ENCODE measurements at places on chromosomes 6 and 20.

DNA sequence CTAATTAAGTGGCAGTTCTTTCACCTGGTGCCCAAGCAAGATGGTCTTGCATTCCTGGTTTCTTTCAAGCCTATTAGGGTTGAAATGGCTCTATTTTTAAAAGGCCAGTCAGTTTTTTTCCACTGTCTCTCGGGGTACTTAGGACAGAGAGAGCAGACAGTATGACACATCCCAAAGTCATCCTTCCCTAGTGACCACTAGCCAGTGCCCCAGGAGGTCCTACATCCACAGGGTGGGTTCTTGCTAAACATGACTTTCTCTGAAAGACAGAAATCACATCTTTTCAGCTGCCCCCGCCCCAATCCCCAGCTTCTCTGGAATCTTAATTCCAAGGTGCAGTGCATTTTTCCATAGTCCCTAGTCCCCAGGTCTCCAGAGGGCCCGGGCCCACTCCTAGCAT, 192.4 kb downstream of the SLC24A3 start:
- peak; percentile 63 for DNase-seq

GRCh38 chr6:108193131-108193530, 27.3 kb downstream of the NR2E1 start:
- no peak for DNase-seq

DNA sequence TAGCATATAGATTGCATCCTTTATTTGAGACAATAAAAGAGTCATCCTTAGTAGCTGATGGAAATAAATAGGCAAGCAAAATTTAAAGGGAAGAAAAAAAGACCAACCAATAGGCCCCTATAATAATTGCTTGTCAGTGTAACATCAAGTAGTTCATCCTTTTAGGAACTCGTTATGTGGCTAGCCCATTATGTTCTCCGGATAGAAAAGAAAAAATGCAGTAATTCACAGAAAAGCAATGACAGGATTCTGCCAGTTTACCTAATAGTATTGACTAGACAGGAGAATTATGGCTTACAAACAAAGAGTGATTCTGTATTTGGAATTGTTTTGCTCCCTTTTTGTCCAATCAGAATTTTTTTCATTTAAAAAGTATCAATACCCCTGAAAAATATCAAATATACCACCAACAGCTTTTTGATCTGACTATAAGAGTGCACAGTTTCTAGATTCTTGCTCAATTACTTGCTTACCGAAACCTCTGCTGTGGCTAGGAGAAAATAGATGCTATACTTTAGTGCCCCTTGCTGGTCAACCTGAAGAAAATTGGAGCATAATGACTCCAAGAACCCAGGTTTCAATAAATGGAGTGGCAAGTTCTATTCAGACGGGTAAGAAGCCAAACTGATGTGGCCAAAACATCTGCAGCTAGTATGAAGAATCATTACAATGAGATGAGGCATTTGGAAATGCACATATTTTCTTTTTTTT, 91.5 kb upstream of the SASH1 start:
- DNase-seq: peak; percentile 75

- DNase-seq: no peak
Measured at GRCh38 chr6:157569543-157569942, 188.6 kb downstream of the ZDHHC14 start.

DNA sequence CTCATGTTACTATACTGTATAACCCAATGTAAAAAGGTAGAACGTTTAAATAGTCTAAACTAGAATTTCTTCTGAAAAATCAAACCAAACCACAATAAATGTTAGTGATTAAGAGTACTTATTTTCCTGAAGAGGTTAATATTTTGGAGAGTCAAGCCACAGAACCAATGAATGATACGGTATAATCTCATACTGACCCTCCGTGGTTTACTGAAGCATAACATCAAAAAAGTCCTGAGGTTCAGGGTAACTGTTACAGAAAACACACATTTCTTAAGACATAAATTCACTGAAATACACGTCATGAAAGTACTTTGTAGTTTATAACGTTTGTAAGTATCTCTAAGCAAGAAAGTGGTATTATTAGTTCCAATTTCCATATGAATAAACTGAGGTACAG, 28.9 kb downstream of the ESF1 start:
- DNase-seq: no peak

DNA sequence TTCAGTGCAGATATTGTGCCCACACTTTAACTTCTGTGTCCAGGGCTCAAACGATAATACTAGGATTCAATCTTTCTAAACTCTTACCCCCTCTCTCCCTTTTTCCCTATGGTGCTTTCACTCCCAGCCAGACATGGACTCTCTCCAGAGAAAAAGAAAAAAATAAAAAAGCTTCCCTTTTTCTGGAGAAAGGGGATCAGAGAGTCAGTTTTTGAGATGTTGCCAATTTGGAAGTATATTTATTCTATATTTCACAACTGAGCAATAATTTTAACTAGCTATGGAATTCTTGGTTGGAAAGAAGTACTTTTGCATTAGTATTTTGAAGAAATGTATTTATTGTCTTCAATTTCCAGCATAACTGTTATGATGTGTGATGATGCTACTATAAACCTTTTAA, 72.2 kb upstream of the ZFP64 start:
- DNase-seq: no peak

DNA sequence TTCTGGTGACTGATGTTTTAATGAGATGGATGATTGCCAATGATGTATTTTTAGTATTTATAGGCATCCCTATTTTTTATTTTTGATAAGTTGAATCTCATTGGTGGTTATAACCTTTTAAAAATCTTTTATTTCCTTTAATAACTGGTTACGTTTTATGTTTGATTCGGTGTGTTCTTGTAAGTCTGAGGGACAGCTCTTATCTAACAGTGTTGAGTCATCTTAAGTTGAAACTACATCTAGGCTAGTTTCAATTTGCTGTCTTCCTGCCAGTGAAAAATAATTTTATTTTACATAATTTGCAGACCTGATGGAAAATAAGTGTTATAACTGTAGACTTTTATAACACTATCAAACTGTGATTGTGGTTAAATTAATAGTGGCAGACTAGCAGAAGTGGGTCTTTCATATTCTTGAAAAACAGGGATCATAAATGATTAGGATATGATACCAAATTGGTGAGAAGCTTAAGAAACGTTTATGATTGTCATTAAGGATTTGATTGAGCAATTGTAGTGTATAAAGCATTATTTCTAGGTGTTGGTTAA, 4.6 kb downstream of the AFDN start:
- DNase-seq: no peak

DNA sequence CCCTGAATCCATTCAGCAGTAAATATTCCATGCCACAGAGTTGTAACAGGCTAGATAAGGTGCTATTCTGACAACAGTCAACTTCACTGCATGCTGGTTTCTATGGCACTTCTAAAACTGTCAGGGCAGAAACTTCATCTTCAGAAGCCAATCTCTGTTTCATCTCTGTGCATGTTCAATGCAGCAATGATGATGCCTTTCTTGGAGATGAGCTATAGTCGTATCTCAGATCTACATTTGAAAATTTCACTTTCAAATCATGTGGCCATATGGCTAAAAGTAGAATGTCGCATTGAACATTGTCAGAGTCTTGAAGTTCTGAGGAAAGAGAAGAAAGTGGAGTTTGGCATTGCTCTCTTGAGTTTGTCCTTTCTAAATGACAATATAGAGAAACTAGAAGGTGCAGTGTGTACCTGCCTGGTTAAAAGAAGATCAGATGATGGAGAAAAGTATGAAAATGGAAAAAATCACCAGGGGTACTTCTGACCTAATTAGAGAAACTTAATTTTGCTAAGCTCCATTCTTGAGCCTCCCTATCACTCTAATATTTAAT, 49.0 kb upstream of the VSTM2L start:
- DNase-seq: no peak

DNA sequence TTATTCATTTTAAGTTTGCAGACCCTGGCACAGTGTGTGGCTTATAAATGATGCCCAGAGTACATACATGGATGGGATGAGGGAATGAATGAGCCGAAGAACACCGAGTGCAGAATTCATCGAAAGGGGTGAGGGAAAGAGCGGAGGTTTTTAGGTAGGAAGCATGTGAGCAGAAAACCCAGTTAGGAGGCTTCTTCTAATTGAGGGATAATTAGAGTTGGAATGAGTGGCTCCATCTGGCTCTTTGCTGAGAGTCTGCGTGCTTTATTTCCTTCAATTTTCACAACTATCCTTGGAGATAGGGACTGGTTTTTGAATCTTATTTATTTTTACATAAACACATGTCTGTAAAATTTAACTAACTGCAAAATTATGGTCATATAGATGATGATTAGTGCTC, 150.7 kb downstream of the DOK5 start:
- DNase-seq: no peak

GRCh38 chr6:36109092-36109491, 21.2 kb upstream of the MAPK13 start:
- DNase-seq: no peak

- DNase-seq: no peak
Measured at GRCh38 chr6:160085226-160085625, 36.4 kb upstream of the SLC22A1 start.

GRCh38 chr6:28719275-28719940, 193.7 kb downstream of the GPX5 start:
- DNase-seq: peak; percentile 21

GRCh38 chr20:62924442-62925075, 1.7 kb downstream of the DIDO1 start:
- DNase-seq: peak; percentile 53

- no peak for DNase-seq
Measured at GRCh38 chr6:35725721-35726438, 11.0 kb upstream of the ARMC12 start.

- peak; percentile 65 for DNase-seq
Measured at GRCh38 chr6:166775180-166775922, 148.3 kb upstream of the RPS6KA2 start.

DNA sequence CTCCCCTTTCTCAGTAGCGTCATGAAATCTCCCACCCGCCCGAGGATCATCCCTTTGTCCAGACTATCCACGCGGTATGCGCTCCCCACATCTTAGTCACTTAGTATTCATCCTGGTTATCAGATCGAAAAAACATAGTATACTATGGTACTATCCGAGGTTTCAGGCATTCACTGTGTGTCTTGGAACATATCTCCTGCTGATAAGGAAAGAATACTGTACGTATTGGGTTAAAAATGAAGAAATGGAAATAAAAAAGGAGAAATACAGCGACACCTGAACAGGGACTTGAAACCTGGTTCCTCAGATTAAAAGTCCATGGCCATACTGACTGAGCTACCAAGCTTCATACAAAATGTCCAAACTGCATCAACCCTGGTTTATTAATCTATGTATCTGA, 14.0 kb downstream of the HMGN4 start:
- DNase-seq: no peak

GRCh38 chr6:169490246-169490641, 211.6 kb downstream of the WDR27 start:
- DNase-seq: no peak

DNA sequence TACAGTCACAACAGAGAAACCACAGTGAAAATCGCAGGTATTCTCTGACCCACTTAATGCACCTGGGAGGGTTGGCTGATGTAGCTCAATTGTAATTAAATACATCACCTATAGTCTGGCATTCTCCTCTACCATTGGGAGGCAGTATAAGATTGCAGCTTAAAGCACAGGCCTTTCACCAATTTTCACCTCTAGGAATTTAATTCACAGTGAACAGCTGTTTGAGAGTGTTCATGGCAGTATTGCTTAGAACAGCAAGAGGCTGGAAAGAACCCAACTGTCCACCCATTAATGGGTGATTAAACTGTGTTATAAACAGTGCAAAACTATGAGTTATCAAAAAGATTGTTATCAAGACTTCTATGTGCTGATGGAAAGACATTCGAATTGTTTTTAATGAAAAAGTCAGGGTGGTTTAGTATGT, 2.0 kb downstream of the EDEM2 start:
- peak; percentile 60 for DNase-seq

DNA sequence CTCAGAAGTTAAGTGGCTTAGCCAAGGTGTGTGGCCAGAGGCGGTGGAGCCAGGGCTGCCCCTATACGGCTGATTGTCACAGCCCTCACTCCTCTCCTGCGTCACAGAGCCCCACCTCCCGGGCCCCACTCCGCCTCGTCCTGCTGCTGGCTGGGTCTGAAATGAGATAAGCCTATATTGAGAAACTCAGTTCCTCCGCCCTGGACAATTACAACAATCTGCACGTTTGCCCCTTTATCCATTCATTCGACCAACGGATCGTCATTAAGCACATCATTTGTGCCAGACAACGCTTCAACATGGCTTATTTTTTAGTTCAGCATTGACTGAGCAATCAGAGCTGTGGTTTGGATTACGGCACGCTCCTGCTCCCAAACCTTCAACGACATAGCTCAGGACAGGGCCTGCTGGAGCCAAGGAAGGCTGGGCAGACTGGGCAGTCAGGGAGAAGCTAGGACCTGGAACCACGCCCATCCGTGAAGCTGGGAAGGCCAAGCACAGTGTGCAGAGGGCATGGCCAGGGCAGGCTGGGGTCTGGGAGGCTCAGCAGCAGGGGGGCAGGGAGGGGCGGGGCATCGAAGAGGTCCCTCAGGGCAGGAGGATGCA, 16.6 kb upstream of the EZR start:
- no peak for DNase-seq

DNA sequence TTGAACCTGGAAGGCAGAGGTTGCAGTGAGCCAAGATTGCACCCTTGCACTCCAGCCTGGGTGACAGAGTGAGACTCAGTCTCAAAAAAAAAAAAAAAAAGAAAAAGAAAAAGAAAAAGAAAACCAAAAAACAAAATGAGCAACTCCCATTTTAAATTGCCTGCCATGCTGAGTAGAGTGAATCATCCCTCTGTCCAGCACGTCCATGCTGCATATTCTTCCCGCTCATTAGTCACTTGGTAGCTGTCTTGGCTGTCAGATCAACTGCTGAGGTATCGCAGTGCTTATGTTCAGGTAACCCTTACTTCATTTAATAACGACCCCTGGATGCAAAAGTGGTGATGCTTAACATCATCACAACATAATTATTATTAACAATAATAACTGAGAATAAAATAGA, 72.6 kb upstream of the RNF24 start:
- DNase-seq: peak; percentile 75

GRCh38 chr20:58482416-58482815, 32.8 kb downstream of the APCDD1L start:
- peak; percentile 35 for DNase-seq

GRCh38 chr6:14921170-14921569, 324.7 kb upstream of the JARID2 start:
- DNase-seq: no peak

- no peak for DNase-seq
Measured at GRCh38 chr6:148743476-148743875, 3.4 kb upstream of the UST start.

- DNase-seq: peak; percentile 22
Measured at GRCh38 chr20:59443550-59443949, 143.1 kb downstream of the EDN3 start.

GRCh38 chr20:32320305-32320704, 37.8 kb upstream of the ASXL1 start:
- DNase-seq: no peak

GRCh38 chr6:154792761-154793160, 59.5 kb downstream of the SCAF8 start:
- peak; percentile 15 for DNase-seq
